Neuronal stem cell (in vitro differentiated cells): ENCODE measurements at places on chromosomes 3 and 15.
A peak's percentile ranks its signal among the peaks of the same experiment; 100 is the strongest.

GRCh38 chr3:114528517-114528916 lies 234.7 kb downstream of the TIGIT start:
- DNase-seq, result no peak

GRCh38 chr3:193885832-193886231 lies 250.1 kb upstream of the HES1 start:
- no peak for DNase-seq

- no peak for DNase-seq
Observed at GRCh38 chr15:89998141-89998661, 2.9 kb upstream of the ZNF710 start.

DNA sequence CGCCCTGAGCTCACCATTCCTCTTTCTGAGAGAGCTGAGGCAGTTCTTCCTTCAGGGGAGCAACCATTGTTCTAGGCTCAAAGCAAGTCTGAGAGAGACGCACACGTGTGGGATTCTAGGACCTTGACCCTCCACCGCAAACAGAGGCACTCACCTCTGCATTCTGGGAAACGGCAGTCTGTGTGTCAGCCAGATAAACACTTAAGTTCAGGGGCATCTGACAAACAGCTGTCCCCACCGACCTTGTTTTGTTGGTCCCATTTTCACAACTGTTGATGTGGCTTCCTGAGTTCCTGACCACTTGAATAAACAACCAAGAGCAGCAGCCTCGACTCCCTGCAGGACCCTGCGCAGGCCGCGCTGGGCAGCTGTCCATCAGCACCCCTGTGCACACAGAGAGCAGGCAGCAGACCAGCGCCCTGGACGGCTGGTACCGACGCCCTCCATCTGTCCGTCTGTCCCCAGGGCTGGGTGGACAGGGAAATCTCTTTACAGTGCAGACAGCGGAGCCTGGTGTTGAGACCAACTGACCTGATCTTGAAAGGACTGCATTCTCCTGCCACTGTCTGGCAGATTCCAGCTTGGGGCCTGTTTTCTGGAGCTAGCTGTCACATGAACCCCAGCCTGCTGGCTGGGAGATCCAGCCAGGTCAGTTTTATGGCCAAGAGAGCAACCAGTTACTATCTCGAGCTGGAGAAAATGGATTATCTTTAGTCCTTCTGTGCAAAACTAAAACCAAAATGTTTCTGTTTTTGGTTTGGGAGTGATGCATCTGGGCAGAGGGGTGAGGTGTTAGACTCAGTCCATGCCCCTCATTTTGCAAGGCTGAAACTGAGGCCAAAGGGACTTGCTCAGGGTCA lies 64.2 kb downstream of the FAM43A start:
- DNase-seq, result no peak

DNA sequence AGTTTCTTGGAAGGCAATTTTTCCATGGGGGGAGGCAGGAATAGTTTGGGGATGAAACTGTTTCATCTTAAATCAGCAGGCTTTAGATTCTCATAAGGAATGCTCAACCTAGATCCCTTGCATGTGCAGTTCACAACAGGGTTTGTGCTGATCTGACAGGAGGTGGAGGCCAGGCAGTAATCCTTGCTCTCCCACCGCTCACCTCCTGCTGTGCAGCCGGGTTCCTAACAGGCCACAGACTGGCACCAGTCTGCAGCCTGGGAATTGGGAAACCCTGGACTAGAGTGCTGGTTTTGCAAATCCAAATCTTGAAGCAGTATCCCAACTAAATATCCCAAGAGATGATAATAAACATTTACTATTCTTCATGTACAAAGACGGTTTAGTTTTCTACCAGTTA lies 256.3 kb upstream of the TMCO5A start:
- DNase-seq, result no peak

GRCh38 chr15:88542342-88542733 lies 4.1 kb downstream of the DET1 start:
- DNase-seq, result no peak

DNA sequence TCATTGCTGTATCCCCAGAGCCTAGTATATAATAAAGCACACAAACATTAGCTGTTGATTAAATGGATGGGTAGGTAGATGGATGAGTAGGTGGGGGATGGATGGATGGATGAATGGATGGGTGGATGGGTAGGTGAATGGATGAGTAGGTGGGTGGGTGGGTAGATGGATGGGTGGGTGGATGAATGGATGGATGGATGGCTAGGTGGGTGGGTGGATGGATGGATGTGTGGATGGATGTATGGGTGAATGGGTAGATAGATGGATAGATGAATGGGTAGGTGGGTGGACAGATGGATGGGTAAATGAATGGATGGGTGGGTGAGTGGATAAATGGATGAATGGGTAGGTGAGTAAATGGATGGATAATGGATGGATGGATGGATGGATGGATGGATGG lies 30.2 kb upstream of the NSMCE3 start:
- no peak for DNase-seq

GRCh38 chr3:30319713-30320112 lies 286.7 kb upstream of the TGFBR2 start:
- DNase-seq, result no peak

DNA sequence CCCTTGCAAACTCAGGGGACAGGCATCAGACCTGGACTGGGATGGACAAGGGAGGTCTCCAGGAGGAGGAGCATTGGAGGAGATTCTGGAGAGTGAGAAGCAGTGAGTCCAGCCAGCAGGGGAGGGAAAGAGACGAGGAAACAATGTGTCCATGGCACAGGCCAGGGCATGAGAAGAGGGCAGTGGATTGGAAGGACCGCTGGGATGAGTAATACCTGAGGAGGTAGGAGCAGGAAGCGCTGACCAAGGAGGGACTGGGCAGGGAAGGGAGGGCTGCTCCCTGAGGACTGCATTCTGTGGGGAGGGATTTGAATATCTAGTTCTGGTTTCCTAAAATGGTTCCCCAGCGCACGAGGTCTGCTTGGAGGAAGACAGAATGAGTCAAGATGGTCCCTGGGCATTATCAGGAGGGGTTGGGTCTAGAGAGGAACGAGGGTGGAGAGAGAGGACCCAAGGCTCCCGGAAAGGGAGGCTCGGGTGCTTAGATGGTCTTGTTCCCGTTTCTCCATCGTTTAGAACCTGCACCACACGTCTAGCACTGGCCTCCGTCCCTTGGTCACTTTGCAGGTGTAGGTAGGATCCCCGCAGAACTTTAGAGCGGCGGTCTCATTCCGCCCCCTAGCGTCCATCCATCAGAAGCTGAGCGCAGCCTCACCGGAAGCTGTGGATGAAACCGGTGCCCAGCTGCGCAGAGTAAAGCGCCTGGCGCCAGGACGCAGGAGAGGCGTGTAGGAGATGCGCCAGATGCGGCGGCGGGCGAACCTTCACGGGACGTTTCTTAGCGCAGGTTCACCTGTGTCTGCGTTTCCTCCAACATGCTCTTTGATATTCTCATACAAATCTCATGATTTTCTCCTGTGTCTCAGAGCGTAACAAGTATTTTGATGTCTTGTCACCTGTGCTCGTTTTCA lies 190.7 kb upstream of the NDN start:
- peak; percentile 65 for DNase-seq

- no peak for DNase-seq
Observed at GRCh38 chr15:95327661-95328060, 1002.8 kb upstream of the NR2F2 start.

DNA sequence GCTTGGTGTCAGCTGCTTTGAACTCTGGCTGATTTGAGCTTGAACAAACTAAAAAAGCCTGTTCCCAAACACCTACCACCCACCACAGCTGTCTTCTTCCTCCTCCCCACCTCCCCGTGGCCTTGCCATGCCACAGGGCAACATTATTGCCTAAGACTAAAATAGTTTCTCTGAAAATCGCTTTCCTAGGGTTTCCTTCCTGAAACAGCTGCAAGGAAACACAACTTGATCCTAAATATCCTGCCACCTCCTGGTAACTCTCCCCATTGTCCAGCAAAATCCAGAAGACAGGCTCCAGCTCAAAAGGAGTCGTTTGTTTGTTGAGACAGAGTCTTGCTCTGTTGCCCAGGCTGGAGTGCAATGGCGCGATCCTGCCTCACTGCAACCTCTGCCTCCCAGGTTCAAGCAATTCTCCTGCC lies 193.9 kb upstream of the TPM1 start:
- no peak for DNase-seq
